ENCODE measurements at places on chromosomes 13 and 19. TPM values are rescaled to one million over a fixed set of nuclear protein-coding genes. Genes with fewer than 3 reads are reported as not detected.

DNA sequence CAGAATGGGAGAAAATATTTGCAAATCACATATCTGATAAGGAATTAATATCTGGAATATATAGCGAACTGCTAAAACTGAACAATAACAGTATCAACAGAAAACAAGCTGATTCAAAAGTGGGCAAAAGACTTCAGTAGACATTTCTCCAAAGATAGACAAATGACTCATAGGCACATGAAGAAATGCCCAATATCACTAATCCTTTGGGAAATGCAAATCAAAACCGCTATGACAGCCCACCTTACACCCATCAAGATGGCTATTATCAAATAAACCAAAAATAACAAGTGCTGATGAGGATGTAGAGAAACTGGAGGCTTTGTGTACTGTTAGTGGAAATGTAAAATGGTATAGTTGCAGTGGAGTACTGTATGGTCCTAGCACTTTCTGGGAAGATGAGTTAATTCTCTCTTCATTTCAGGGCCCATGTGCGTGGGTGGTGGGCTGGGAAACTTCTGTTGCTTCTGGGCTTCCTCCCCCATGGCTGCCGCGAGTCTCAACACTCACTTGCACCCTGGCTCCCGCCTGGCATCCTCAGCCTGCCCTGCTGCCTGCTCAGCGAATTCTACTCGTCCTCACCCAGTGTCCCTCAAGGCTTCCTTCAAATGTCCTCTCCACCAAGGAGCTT is 12.4 kb upstream of the GJA3 start:
- DNase-seq: no peak

- DNase-seq: peak; percentile 90
These were observed 129.5 kb downstream of the CYSLTR2 start for GRCh38 chr13:48783181-48783630.

- no peak for DNase-seq
These were observed 32.2 kb upstream of the WDFY2 start for GRCh38 chr13:51552027-51552426.

Gene IZUMO2
- not detected for total RNA-seq

DNA sequence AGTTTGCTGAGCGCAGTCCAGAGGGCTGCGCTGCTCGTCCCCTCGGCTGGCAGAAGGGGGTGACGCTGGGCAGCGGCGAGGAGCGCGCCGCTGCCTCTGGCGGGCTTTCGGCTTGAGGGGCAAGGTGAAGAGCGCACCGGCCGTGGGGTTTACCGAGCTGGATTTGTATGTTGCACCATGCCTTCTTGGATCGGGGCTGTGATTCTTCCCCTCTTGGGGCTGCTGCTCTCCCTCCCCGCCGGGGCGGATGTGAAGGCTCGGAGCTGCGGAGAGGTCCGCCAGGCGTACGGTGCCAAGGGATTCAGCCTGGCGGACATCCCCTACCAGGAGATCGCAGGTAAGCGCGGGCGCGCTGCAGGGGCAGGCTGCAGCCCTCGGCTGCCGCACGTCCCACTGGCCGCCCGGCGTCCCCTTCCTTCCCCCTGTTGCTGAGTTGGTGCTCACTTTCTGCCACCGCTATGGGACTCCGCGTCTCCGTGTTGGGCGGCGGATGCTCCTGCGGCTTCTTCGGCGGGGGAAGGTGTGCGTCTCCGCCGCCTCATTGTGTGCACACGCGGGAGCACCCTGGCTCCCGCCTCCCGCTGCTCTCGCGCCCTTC is 772 bp downstream of the GPC6 start:
- DNase-seq: no peak

GRCh38 chr13:32661685-32662084 is 75.4 kb downstream of the PDS5B start:
- DNase-seq: no peak

Gene ZNF728
- not detected for total RNA-seq

- no peak for DNase-seq
These were observed 1.1 kb upstream of the CALR start for GRCh38 chr19:12937093-12937926.

DNA sequence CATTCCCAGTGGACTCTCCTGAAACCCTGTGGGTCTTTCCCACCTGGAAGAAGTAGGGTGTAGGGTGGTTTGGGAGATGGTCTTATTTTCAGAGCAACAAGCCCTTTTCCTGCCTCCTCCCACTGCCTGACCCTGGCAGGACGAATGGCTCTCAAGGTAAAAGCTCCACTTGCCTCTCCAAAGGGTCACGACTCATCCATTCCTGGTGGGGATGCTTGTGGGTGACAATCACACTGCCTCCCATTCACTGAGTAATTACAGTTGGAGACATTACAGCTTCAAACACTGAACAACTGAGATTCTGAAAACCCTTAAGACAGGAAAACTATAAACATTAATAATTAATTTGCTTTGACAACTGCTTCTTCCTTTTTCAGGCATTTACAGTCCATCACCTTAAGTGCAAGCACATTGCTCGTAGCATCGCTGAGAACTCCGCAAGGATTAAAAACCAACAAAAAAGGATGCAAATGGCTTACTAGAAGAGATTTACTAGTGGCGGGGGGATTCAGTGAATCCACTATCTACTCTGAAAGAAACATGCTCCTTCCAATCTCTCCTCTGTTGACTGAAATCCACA is 199.6 kb upstream of the IRS2 start:
- DNase-seq: no peak

GRCh38 chr13:89828506-89828905 is 1519.0 kb upstream of the MIR17HG start:
- DNase-seq: no peak

DNA sequence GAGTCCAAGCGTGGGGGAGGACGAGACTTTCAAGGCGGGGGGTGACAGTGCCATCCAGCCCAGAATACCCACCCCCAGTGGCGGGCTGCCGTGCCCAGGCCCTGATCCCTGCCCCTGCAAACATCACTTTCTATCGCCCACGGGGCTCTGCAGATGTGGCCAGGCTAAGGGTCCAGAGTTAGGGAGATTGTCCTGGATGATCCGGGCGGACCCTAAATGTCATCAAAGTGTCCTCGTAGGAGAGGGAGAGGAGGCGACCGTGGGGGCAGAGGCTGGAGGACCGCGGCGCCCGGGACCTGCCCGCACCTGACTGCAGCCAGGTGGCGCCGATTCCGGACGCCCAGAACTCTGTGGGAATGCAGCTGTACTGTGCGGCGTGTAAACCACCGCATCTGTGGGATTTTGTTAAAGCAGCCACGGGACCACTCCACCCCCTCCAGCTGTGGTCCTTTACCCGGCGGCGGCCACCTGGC is 32.4 kb downstream of the GJA3 start:
- no peak for DNase-seq

DNA sequence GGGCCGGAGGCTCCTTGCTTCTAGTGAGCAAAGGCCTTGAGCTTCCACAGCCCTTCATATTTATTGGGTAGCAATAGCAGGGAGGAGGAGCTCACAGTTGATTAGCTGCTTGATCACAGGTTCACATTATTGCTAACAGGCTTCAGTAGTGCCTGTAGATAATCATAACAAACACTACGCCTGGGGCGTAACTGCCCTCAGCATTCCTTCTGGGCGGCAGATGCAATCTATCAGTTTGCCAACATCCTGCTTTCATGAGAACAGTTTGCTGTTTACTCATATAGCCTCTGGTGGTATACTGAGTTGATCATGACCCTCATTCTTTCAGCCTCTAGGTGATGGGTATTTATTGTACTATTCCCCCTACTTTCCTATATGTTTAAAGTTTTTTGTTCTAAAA is 149.4 kb downstream of the B3GLCT start:
- DNase-seq: no peak

Gene ZNF888
- total RNA-seq: 5.1 TPM

GRCh38 chr13:25574437-25575411 is 202.9 kb downstream of the ATP8A2 start:
- peak; percentile 37 for DNase-seq

Gene LGALS7B
- not detected for total RNA-seq

- DNase-seq: no peak
These were observed 4.6 kb downstream of the ICAM5 start for GRCh38 chr19:10294368-10294697.

Gene RETN
- total RNA-seq: not detected

GRCh38 chr13:76421011-76421410 is 465.2 kb downstream of the KCTD12 start:
- DNase-seq: no peak

Gene TYROBP
- not detected for total RNA-seq

DNA sequence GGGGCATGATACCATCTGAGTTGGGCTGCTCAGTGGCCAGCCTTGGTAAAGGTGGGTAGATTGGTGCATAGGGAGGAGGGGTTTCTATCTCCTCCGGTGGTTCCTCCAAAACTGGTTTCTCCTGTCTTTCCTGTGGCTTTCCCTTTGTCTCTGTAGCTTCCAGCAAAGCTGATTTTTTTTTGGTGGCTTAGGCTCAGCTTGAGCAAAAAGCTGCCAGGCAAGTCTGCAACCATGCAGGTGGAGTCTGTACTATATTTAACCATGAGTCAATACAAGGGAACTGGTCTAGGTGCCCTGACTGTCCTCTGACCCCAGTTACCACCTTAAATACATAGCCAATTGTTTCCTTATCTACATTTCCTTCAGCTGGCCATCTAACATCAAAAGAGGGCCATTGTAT is 64.0 kb upstream of the ZNF681 start:
- DNase-seq: no peak

- DNase-seq: no peak
These were observed 40.8 kb downstream of the RCBTB2 start for GRCh38 chr13:48492096-48492440.

DNA sequence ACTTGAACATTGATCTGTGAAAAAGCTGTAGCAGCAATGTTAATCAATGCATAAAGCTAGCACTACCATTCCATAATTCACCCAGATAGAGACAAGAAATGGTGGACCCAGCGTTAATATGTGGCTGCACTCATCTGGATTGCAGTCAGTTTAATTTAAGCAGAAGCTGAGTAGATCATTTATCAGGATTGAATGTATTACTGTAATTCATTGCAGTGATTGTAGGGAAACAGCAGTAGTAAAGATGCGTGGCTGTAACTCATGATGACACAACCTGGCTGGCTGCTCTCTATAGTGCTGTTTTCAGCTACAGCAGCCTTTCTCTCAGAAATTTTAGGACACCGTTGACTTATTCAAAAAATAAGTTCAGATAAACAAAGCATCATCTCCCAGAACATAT is 499.5 kb upstream of the SLITRK6 start:
- DNase-seq: peak; percentile 45

GRCh38 chr19:39090881-39091280 is 6.7 kb downstream of the ACP7 start:
- no peak for DNase-seq

DNA sequence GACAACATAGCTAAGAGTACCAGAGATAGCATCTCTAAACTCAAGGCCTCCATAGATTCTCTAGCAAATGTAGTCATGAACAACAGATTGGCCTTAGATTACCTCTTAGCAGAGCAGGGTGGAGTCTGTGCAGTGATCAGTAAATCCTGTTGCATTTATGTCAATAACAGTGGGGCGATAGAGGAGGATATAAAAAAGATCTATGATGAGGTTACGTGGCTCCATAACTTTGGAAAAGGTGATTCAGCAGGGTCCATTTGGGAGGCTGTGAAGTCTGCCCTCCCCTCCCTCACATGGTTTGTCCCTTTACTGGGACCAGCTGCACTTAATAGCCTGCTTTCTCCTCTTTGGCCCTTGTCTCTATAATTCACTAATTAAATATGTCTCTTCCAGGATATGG is 1.4 kb downstream of the ERVV-1 start:
- DNase-seq: no peak

Gene ZNF20
- 2.2 TPM for total RNA-seq

DNA sequence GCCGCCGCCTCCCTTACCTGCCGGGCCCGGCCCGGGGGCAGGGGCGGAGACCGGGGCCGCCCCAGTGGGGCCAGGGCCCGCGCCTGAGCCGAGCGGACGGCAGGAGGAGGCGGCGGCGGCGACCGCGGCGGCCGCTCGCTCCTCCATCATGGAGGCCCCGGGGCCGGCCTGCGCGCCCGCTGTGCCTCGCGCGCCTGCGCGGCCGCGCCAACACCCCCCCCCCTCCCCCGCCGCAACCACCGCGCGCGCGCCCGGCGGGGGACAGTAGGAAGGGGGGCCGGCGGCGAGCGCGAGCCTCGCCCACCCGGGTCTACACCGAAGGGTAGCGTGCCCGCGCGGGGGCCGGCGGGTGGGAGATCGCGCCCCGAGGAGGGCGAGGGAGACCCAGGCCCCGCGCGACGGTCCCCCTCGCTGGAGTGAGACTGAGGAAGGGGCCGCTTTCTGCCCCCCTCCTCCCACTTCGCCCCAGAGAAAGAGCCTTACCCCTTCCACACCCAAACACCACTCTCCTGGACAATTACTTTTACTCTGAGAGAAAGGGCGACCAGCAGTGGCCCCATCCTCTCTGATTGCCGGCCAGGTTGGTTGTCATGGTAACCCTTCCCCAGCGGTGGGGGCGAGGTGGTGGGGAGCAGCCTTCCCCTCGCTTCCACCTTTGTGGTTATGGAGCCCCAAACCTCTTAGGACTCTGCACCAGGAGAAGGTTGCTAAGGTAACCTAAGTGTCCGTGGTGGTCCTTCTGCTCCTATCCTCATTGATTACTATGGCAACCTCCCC is at the start of gene STRN4:
STRN4 (minus strand) TSS at position 170 of the 777 bp plus-strand sequence; CDS start at position 150, 20 bp downstream.
- no peak for DNase-seq

DNA sequence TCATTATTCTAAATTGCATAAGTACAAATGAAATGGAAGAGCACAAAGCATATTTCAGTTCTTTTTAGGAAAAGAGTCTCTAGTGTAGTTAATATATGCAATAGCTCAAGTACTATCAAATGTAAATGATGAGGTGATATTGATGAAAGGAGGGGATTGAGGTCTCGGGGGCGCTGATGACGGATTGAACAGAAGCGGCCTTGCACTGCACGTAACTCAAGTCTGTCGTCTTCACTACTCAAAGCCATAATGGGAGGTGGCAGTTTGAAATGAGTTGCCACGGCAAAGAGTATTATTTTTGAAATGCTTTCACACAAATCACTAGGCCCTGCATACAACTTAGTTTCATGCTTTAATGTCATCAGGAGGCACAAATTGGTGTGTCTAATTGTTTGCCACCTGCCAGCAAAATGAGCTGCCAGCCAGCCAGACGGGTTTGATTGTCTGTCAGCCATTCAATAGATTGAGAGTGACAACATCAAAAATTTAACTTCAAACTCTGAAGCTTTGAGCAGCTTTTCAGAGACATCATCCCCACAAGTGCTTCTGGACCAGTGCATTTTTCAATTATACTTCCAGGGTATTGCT is 256.6 kb downstream of the NBEA start:
- no peak for DNase-seq

DNA sequence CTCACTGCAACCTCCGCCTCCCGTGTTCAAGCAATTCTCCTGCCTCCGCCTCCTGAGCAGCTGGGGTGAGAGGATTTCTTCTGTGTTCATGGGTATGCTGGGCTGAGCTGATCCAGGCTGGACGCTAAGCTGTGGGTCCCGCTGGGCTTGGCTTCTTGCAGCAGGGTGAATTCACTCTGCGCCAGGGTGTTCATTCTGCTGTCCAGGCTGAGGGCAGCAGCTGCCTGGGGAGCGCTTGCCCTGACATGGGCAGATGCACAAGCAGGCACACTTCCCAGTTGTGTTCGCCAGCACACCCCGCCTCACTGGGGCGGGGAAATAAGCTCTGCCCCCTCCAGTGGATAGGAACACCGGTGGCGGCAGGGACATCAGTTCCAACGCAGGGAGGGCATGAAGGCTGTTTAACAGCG is 7.3 kb upstream of the INAFM1 start:
- no peak for DNase-seq

Gene TNNT1
- total RNA-seq: 1.8 TPM

GRCh38 chr13:57375876-57376275 is 208.9 kb downstream of the PRR20E start:
- no peak for DNase-seq

All from epithelial cell of proximal tubule (primary cell).